A549 treated with GW870086 at 1 μM for 4 hours (cell line): ENCODE measurements at places on chromosomes 1 and 21. TPM values are rescaled to one million over a fixed set of nuclear protein-coding genes. Genes with fewer than 3 reads are reported as not detected.

Gene GPR3
- total RNA-seq: 0.85 to 2.1 TPM (median 1.9 TPM) in 5 replicates

Gene CD34
- not detected in 5 replicates for total RNA-seq

Gene TFF1
- total RNA-seq: 18.3 to 36.3 TPM (median 26.5 TPM) in 5 replicates

Gene GLMP
- total RNA-seq: 33.0 to 47.2 TPM (median 42.7 TPM) in 5 replicates

Gene PTPN22
- not detected in 5 replicates for total RNA-seq

Gene SEC16B
- 0.62 to 0.86 TPM (median 0.75 TPM) in 5 replicates for total RNA-seq

Gene DTL
- 18.1 to 22.1 TPM (median 20.7 TPM) in 5 replicates for total RNA-seq
